ENCODE measurements at places on chromosomes 1 and 21.
A peak's percentile ranks its signal among the peaks of the same experiment; 100 is the strongest.

DNA sequence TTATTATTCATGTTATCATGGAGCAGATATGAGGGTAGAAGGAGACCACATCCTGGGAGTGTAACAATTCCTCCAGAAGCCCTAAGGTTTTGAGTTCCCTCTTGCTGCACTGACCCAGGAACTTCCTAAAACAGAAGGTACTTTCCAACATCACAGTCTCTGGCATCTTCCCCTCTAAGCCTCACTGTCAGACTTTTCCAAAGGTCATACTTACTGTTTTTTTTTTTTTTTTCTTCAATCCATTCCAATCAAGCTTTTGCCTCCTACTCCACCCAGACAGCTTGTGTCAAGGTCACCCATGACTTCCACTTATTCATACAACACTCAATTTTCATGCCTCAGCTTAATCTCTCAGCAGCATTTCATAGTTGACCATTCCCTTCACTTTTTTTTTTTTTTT lies 18.4 kb upstream of the UQCRHL start:
- no peak for DNase-seq

- no peak for DNase-seq
Measured at GRCh38 chr1:219699870-219700269, 87.0 kb upstream of the ZC3H11B start.

GRCh38 chr1:82492159-82492558 lies 691.4 kb downstream of the ADGRL2 start:
- no peak for DNase-seq

DNA sequence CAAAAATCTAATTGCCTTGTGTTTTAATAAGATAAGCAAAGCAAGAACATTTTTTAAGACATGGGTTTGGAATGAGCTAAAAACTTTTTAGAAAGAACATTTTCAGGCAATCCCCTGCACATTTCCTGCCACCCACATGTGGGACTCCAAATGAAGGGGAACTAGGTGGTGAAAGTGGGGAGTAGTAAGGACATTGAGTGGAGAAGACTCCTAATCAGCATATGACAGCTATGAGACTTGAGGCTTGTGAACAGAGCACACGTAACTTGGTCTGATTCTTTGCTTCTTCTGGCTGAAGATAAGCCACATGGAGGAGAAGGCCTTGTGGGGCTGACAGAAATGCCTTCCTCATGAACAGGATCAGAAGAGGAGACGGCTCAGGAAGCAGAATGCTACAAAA lies 50.3 kb downstream of the FCER1A start:
- no peak for DNase-seq

GRCh38 chr1:30668024-30668423 lies 55.4 kb downstream of the MATN1 start:
- no peak for DNase-seq

DNA sequence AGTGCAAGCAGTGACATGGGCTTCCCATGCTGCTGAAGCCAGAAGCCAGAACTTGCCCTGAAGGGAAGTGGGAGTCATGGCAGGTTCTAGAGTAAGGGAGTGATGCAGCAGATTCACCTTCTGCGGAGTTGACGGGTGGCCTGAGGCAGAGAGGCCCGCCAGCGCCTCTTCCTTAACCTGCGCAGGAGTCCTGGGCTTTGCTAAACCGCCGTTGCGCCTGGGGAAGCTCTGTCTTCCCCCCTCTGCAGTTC lies 67.3 kb downstream of the OBSCN start:
- no peak for DNase-seq

DNA sequence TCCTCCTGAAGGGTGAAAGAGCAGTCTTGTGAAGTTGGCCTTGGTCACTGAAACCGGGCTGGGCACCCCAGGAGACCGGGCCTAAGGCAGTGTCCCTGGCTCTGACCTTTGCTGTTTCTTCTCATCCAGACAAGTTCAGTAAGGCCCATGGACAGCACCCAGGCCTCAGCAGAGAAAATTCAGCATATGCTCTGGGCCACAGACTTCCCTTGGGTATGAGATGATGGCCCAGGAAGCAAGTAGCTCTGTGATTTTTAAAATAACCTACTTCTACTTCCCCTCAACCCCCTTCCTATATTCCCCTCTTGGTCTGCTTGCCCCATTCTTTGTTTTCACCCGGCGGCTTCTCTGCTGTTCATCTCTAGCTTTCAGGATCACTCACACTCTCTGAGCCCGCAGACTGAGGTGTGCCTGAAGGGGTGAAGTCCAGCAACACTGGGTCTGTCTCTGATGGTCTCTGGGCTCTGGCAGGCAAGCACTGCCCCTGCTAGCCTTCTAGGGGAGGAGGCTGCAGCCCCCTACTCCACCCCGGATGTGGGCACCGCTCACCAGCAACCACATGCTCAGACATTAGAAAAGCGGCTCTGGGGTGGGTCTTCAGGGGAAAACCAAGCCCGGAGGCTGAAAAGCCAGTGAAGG lies 2.9 kb upstream of the GPR25 start:
- no peak for DNase-seq

GRCh38 chr21:15534450-15534886 lies 195.3 kb upstream of the USP25 start:
- no peak for DNase-seq

- peak; percentile 45 for DNase-seq
Measured at GRCh38 chr1:154970631-154971340, at the start of gene SHC1. TSS of gene SHC1 (minus strand) at chr1:154970747. CDS start at chr1:154970526, 221 bp downstream.

DNA sequence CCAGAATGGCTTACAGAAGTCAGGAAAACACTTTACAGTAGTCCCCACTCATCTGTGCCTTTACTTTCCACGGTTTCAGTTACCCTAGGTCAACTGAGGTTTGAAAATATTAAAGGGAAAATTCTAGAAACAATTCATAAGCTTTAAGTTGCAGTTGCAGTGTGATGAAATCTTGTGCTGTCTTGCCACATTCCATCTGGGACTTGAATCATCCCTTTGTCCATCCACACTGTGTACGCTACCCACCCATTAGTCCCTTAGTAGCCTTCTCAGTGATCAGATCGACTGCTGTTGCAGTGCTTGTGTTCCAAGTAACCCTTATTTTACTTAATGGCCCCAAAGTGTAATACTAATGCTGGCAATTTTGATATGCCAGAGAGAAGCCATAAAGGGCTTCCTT lies 30.5 kb downstream of the ZCCHC17 start:
- DNase-seq = no peak

GRCh38 chr21:38319781-38320180 lies 63.0 kb downstream of the KCNJ15 start:
- DNase-seq = no peak

DNA sequence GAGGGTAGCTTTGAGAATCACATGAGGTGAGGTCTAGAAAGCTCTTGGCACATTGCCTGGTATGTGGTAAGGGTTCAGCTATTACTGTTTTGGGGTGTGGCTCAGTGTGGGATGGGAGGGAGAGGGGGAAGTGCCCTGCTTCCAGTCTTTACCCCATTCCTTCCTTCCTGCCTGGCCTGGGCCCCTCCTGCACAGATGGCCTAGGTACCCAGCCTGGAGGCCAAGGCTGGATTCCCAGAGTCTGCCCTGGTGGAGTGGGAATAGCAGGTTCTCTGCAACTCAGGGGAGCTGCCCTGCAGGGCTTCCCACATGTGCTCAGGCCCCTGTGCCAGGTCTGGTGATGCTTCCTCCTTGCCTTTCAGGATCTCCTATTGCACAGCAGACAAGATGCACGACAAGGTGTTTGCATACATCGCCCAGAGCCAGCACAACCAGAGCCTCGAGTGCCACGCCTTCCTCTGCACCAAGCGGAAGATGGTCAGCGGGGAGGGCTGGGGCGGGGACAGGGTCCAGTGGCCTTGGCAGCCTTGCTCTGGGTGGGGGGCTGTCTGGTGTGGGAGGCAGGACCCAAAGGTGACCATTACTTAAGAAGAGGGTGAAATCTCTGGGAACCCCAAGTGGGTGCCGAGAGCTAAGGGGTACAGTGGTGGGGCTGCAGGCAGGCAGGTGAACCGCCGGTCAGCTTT lies 13.5 kb downstream of the LDLRAP1 start:
- no peak for DNase-seq

DNA sequence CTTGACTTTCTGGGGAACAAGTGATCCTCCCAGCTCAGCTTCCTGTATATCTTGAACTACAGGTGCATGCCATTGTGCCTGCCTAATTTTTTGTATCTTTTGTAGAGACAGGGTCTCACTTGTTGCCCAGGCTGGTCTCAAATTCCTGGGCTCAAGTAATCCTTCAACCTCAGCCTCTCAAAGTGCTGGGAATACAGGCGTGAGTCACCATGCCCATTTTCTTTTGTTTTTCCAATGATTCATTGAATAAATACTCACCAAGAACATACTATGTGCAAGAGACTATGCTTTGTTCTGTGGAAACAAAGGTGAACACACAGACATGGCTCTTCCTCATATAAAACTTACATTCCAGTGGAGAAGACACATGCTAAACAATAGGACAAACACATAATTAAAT lies 407.8 kb upstream of the DAB1 start:
- no peak for DNase-seq

DNA sequence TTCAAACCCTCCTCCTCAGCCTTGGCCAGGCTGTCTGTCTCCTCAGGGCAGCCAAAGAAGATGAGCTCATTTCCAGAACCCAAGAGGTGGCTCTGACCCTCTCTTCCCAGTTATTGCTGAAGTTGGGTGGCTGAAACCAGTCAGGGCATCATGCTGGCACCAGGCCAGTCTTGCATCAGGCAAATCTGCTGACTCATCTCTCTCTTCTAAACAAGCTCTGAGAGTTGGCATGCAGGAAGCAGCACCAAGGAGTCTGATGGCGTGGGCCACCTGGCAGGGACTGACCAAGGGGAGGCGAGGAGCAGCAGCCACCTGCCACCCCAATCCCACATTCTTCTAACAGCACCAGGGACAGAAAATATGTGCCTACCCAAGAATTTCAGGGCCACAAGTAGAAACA lies 104.8 kb upstream of the ATP1A1 start:
- DNase-seq = no peak

DNA sequence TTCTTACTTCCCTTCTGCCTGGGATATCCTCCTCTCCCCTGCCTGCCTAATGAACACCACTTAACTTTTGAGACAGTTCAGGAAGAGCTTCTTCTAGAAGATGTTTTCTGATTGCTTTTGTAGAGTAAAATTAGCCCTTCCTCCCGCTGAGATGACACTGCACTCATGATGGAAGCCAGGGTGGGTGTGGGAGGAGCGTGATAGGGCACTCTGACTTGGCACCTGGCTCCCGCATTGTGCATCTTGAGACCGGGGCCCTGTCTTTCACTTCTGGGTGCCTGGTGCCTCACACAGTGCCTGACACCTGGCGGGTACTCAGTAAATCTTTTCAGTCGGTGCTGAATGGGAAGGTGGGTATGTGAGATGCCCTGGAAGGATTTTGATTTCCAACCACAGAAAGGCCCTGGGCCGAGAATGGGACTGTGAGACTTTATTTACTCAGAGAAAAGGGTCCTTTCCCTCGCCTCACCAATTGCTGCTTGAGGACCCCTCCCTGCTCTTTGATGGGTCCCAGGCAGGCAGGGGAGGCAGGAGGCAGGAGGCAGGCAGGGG lies 6.8 kb downstream of the THEM5 start:
- DNase-seq = no peak

- no peak for DNase-seq
Measured at GRCh38 chr1:113169591-113169990, 96.6 kb downstream of the LRIG2 start.

DNA sequence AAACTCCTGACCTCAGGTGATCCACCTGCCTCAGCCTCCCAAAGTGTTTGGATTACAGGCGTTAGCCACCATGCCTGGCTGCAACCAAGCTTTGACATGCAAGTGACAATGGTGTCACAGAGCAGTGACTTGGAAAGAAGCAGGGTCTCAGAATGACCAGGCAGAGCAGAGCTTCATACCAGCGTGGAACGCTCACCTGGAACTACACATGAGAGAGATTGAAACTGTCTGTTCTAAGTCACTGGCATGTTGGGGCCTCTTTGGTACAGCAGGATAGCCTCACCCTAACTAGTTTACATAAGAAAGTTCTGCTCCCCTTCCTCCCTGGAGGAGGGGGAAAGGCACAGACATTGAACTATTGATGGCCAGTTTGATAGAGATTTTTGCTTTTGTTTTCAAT lies 47.5 kb upstream of the ITPKB start:
- no peak for DNase-seq

- no peak for DNase-seq
Measured at GRCh38 chr1:48831120-48831978, 54.7 kb upstream of the BEND5 start.

DNA sequence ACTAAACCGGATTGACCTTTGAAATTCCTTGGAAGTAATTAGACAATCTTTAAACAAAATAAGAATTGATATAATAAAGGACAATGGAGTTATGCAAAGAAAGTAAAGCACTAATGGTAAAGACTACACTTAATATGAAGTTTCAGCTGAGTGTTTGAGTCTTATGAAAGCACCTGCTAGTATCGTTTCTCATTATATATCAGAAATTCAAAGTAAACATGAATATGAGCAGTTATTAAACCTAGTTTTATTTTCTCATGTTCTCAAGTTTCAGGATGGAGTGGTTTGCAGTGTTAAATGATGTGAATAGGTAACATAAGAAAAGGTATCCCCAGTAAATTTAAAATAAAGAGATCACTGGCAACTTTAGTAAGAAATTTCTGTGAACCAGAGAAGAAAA lies 188.6 kb downstream of the ZP4 start:
- DNase-seq = no peak

- DNase-seq = no peak
Measured at GRCh38 chr1:50681931-50682330, 258.7 kb upstream of the DMRTA2 start.

DNA sequence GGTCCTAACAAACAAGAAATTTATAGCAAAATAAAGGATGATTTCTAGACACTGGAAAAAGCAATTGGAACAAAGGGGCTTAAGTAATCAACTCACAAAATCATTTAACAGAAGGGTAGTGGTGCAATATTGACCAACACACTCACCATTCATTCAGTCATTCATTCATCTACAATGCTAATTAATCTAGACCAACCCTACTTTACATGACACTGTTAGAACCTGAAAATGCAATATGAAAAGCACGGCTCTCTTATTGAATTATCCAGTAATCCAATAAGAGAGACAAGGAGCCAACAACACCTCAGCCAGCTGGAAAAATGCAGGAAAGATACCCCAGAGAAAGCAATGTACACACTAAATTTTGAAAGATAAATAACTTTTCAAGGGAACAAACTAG lies 310.8 kb upstream of the NR5A2 start:
- no peak for DNase-seq

DNA sequence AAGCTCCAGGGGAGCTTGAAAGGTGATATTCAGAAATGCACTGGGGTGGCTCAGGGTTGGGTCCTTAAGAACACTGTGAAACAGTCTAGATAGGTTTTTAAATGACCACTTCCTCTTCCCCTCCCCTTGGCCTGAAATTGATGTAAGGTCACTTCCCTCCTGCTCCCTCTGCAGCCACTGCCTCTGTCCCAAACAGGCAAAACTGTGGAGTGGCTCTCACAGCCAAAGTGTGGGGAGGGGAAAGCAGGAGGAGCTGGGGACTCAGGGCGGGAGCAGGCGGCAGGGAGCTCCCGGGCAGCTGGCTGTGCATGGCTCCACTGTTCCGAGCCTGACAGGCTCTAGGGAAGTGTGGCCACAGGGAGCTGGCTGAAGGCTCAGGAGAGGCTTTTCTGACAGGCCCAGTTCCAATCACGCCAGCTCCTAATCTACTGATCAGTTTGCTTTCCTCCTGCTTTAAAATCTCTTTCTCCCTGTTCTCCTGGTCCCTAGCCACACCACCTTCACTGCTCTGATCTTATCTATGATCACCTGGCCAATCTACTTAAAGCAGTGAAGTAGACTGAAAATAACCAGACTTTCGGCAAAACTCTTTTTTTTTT lies 5.1 kb upstream of the CSRP1 start:
- no peak for DNase-seq

GRCh38 chr1:77287535-77287934 lies 5.7 kb downstream of the AK5 start:
- DNase-seq = no peak

GRCh38 chr21:29434081-29434480 lies 135.4 kb downstream of the BACH1 start:
- DNase-seq = no peak

GRCh38 chr1:21579791-21580190 lies 70.6 kb downstream of the ALPL start:
- DNase-seq = no peak
